HS-5 (cell line): ENCODE measurements at places on chromosomes 4 and X.

DNA sequence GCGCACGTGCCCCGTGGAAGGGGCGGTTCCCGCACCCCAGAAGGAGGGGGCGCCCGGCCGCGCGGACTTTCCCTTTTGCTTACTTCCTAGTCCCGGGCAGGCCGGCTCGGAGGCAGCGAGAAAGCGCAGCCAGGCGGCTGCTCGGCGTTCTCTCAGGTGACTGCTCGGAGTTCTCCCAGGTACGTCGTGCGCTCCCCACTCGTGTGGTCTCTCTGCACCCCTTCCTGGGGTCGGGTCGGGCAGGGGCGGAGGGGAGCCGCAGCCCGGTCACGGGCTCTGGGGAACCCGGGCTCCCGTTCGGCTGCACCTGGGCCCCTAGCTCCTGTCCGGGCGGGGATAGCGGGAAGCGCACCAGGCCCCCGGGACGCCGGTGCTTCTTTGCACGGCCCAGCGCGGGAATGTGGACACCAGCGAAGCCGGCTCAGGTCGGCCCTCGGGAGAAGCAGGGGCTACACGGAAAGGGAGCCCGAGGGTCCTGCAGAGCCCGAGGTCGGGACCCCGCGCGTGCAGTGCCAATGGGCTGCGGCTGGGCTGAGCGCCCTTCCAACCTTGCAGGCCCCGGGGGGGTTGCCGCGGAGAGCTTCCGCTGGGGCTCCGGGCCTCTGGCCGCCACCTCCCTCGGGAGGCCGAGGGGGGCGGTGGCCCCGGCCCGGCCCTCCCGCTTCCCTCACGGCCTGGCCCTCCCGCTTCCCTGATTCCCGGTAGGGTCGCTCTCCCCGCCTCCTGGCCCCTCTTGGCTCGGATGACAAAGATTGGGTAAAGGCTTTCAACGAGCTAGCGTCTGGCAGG, at the start of gene TLR2:
TLR2 (plus strand) TSS at position 99 of the 789 bp plus-strand sequence. CDS start 18,628 bp downstream, outside the sequence.
- no peak for DNase-seq

DNA sequence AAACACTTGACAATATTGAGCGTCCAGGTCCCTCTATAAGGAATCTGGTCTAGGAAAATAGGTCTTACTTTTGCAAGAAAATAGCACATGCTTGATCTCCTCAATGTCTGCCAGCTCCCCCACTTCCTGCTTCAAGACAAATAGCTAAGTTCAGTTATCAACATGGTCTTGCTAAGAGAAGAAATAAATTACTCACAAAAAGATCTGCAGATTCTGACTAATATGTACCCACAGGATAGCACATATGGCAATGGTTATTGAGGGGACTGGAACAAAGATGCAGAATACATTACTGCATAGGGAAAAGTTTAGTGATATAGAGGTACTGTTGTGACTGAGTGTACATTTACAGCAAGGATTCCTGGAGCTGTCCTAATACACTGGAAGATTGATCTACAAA, 457.5 kb upstream of the GRID2 start:
- no peak for DNase-seq

GRCh38 chr4:76747563-76747962, 150.4 kb downstream of the SOWAHB start:
- DNase-seq: no peak

DNA sequence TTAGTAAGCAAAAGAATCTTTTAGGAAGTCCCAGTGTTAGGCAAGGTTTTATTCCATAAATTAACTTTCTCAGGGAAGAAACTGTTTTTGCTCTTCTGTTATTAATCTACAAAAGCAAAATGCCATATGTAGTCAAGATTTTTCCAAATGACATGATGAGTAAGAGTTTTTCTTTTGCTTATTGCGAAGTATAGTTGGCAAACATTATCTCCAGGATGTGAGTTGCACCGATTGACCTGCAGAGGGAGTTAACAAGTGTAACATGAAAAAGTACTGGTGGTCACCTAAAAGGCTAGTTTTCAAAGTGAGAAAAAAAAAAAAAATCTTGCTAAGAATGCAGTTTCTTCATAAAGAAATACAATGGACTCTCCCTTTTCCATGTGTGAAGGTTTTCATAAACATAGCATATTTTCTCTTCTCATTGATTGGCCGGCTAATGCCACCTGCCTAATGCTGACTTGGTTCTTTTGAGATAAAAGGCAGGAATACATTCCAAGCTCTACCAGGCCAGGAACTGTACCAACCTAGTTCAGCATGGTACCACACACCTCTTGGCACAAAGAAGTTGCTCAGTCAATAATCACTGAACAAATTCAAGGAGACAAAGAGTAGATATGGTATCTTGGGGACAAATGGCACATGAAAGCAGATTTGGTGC, 100.2 kb downstream of the LNX1 start:
- peak; percentile 70 for DNase-seq

DNA sequence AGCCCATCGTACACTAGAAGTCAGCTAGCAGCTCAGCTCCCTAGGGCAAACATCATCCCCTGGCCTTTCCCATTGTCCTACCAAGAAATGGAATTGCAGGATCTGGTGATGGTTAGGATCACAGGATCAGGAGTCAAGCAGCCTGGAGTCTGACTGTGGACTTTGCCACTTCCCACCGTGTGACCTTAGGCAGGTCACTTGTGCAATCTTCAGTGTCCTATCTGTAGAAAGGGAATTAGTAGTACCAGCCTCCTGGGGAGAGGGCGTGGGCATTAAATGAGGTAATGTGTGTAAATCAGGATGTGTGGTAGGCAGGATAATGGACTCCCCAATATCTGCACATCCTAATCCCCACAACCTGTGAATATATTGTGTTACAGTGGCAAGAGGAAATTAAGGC, 38.6 kb upstream of the APLN start:
- no peak for DNase-seq

DNA sequence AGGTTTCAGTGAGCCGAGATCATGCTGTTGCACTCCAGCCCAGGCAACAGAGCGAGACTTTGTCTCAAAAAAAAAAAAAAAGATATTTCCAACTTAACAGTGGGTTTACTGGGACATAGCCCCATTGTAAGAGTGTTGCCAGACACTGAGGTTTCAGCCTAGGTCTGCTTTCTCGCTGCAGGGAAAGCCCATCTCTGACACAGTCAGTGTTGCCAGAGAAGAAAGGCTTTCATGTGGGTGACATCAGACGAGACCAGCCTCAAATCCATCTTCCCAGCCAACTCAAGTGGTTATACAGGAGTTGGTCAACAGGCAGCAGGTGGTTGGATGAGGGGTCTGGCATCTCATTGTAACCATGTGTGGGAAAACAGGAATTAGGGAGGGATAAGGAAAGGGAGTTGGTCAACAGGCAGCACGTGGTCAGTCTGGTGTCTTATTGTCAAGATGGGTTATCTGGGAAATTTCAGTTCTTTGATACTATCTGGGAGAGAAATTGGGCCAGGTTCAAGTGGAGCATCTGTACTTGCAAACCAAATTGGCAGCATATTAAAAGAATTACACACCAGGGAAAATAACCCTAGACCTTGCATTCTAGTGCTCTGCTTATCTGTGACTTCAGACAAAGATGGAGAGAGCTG, 41.1 kb downstream of the NELFA start:
- no peak for DNase-seq

DNA sequence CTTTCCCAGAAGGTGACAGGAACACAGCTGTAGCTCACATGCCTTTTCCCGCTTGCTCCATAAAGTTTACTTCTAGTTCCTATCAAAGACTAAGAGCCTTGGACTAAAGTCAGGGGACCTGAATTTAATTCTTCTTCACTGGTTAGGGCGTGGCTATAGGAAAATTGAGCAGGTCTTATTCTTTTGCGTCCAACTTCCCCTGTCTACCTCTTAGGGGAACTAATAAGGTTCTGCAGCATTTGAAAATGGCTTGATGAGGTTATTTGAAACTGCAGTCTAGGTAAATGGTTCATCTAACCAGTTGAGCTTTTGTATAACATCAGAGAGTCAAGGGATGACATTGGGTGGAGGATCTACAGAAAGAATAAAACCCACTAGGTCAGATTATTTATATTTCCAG, 2.6 kb downstream of the ARHGAP10 start:
- no peak for DNase-seq

GRCh38 chr4:79294064-79294463, 31.8 kb downstream of the NAA11 start:
- peak; percentile 20 for DNase-seq

DNA sequence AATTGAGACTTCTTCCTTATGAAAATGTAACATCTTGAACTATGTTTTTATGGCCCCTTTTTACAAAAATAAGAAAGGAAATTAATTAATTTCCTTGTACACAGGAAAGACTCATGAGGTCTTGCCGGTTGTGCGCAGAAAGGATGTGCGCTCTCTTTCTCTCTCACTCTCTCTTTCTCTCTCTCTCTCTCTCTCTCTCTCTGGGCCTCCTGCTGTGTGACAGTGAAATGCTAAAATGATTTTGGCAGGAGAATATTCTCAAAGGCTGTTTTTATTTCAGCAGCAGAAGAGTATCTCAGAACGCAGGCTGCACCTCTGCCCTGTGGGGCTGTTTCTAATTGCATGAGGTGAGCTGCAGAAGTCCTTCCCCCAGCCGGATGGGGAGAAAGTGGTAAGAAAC, 349.0 kb downstream of the MID1IP1 start:
- DNase-seq: no peak

DNA sequence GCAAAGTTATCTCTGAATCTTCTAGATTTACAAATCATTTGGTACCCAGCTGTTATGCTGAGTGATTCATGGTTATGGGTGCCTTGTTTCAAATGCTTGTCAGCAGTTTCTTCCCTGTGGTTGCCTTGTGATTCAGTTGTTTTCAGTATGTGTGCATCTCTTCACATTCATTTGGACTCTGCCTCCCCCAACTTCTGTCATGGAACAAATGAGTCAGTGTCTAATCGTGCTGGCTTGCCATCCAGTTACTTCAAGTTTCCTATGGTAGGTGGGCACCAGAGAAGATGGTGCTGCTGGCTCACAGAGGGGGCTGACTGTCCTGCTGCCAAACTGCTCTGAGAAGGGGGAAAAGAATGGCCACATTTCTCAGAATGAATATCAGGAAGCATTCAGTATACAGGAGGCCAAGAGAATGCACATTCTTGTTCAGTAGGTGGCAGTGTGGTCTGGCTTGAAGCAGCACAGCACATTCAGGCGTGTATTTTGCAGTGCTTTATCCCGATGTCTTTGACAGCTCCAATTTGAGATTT, 260.9 kb downstream of the GLUD2 start:
- DNase-seq: peak; percentile 64

DNA sequence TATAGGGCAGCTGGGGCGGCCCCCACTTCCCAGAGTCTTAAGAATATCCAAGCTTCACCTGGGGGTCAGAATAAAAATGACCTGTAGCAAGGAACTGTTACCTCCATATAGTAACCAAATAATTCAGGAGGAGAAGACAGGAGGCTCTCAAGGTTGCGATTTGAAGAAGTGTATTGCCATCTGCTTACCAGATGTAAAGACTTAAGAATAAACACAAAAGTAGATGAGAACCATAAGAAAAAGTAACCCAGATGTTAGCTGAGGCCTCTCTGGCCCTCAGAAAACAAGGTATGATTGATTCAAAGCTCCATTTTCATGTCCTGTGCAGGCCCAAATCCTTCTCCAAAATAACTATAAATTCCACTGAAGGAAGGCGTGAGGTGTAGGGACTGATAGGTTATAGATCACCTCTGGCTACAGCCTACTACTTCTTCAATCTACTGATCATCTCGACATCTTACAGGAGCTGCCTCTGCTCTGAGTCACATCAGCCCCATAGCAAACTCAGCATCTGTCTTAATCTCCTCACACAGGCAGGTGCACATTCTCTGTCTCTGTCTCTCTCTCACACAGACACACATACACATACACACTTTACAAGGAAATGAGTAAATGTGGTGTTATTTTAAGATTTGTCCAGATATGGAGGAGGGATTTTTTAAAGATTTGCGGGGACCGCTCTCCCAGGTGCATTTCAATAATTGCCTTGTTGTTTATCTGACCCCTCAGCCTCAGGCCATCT, 193.9 kb upstream of the EDNRA start:
- DNase-seq: no peak

DNA sequence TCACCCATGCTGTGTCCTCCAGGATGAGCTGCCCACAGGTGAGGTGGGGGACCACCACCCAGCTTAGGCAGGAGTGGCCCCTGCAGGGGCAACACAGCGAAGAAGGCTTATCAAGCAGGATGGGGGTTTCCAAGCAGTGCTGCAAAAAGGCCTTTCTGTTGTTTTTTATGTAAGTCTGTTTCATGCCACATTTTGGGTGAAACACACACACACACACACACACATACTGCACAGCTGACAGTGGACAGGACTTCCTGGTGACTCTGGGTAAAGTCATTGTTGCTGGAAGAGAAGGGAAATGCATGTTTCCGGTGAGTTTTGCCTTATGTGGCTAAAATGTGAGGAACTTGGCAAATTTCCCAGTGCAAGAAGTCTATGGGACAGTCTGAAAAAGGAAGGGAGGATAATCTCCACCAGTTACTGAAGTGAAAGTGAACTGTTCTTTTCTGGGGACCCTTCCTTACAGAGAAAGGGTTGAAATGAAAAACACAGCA, 119.2 kb downstream of the IRF2 start:
- DNase-seq: peak; percentile 68

DNA sequence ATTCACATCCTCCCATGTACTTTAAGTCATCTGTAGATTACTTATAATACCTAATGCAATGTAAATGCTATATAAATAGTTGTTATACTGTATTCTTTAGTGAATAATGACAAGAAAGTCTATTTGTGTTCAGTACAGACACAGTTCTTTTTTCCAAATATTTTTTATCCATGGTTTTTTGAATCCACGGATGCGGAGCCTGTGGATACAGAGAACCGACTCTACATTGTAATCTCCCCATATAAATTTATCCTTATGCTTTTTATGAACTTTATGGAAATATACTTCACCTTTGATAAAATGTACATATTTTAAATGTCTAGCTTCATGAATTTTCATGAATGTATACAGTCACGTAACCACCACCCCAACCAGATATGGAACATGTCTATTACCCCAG, 88.2 kb downstream of the DOCK11 start:
- DNase-seq: no peak

DNA sequence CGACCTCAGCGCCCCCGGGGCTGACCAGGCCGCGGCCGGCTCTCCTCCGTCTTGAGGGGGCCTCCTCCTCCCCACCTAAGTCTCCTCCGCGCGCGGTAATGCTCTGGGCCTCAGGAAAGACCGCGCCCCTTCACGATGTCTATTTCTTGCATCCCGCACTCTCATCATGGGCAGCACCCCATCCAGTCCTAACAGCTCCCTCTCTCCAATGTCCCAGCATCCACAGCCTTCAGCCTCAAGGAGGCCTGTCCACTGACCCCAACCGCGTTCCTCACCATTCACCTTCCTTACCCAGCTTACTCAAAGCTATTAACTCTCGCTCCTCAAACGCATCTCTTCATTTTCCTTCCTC, 77.5 kb downstream of the MAGED4 start:
- DNase-seq: no peak

- no peak for DNase-seq
Observed at GRCh38 chrX:13077168-13077567, 32.7 kb upstream of the FAM9C start.

- DNase-seq: no peak
Observed at GRCh38 chr4:125801373-125801772, 486.6 kb downstream of the FAT4 start.

- no peak for DNase-seq
Observed at GRCh38 chr4:141900856-141901255, 264.5 kb downstream of the IL15 start.
